ENCODE measurements at places on chromosomes 16 and 17.
A peak's percentile ranks its signal among the peaks of the same experiment; 100 is the strongest.

DNA sequence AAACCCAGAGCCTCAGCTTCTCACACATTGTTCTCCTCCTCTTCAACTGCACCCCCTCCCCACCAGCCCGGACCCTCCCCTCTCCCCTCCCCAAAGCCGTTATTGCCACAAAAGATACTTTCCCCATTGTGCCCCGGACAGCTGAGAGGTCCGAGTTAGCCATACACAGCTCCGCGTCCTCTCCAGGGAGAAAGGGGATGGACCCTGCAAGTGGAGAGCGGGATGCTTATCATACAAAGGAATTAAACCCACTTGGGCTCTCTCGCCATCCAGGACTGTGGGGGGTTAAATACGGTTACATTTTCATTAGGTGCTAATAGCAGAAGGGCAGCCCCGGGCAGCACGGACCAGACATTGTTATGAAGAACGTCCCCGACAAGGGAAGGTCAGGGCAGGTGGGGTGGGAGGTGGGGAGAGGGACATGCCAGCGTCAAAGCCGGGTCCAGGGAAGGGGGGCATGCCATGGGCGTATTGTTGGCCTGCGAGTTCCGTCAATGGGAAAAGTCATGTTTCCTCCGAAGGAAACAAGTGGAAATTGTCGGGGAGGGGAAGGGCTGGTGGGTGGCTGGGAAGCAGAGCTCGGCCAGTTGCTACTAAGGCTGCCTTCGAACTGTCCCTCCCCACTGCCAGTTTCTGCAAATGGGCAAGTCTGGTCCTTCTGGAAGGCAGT is 99.1 kb downstream of the SOX9 start:
- no peak for DNase-seq

GRCh38 chr16:72963533-72964315 is 84.2 kb downstream of the ZFHX3 start:
- DNase-seq, result no peak

GRCh38 chr17:32873114-32873513 is 3.8 kb downstream of the MYO1D start:
- DNase-seq, result no peak

DNA sequence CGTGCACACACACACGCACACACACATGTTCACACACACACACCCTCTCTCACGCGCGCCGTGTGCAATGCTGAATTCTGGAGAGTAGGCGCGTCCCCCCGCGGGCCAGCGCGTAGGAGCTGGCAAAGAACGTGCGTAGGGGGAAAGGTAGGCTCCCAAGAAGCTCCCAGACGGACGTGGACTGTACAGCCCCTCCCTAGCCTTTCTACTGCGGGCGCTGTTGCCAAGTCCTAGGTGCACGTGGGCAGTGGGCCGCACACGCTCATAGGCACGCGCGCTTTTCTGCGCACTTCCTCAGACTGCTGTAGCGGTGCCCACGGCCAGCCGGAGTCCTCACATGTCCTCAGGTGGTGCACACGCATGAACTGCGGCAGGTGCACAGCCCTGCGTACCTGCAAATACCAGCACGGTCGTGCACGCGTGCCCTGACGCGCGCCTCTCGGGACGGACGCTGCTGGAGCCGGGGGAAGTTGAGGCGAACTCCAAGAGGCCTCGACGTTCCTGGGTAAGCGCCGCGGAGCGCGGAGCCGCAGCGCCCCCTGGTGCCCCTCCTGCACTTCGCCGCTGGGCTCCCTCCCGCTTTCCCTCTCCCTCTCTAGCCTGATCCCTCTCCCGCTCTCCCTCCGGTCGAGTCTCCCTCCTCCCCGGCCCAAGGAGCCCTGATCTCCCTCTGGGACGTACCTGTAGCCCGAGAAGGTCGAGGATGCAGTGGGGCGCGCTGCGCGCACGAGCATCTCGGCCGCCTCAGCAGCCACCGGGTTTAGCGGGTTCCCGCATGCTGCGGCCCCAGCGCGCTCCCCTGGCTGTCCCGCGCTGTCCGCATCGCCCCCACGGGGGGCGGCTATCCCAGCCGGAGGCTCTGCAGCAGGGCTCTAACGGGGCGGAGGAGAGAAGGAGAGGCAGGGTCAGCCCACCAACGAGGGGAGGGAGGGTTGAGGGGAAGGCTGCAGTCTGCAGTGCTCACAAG is 749 bp downstream of the GRIN2A start:
- DNase-seq, result no peak

GRCh38 chr17:21019976-21020586 is 22.7 kb downstream of the USP22 start:
- peak; percentile 8 for DNase-seq

GRCh38 chr16:82738699-82739098 is 111.9 kb downstream of the CDH13 start:
- no peak for DNase-seq

- no peak for DNase-seq
Observed at GRCh38 chr17:7079581-7080455, at the start of gene CLEC10A. Gene CLEC10A, minus strand, starts transcription at chr17:7080251. Its CDS starts 1,439 bp downstream, at chr17:7078812.

Data from activated CD8-positive, alpha-beta memory T cell treated with anti-CD3 and anti-CD28 coated beads for 4 hours (primary cell).